ENCODE measurements at places on chromosomes 12 and 14. TPM values are rescaled to one million over a fixed set of nuclear protein-coding genes. Genes with fewer than 3 reads are reported as not detected.
A peak's percentile ranks its signal among the peaks of the same experiment; 100 is the strongest.

PPFIA2 gene
- total RNA-seq, result not detected

- no peaks in the 10 kb centered on the region for H3K36me3 ChIP-seq
- H3K4me3 ChIP-seq, result no peak overlapping the region
- peaks cover 7% of the 10 kb centered on the region for H3K27me3 ChIP-seq
- H3K4me1 ChIP-seq, result no peaks in the 10 kb centered on the region
- no peak for DNase-seq
These were observed 13.0 kb upstream of the P2RX4 start for GRCh38 chr12:121196902-121197301.

GRCh38 chr12:71201136-71201679 lies 43.4 kb upstream of the TSPAN8 start:
- H3K27me3 ChIP-seq, result no peaks in the 10 kb centered on the region
- peaks cover 8% of the 10 kb centered on the region for H3K4me1 ChIP-seq
- H3K4me3 ChIP-seq, result no peak overlapping the region
- H3K36me3 ChIP-seq, result no peaks in the 10 kb centered on the region
- H3K27ac ChIP-seq, result no peak overlapping the region

DNA sequence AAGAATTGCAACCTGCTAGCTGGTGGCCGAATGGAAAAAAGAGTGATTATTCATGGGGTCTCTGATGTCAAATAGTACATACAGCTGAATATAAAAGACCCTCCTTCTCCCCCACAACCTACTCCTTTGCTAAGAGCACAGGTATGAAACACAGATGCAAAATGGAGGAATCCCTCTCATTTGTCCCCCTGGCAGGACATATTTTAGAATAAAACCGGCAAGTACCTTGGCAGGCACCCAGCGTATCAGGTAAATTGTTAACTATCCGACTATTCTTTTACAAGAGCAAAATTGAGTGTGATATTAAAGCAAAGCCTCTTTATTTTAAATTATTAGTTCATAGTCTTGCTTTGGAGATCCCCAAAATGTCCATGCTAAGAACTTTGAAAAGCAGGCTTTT lies 73.7 kb upstream of the USP44 start:
- no peaks in the 10 kb centered on the region for H3K36me3 ChIP-seq
- H3K4me1 ChIP-seq, result peaks cover 14% of the 10 kb centered on the region
- H3K27me3 ChIP-seq, result no peaks in the 10 kb centered on the region
- H3K27ac ChIP-seq, result no peak overlapping the region

- H3K4me3 ChIP-seq, result no peak overlapping the region
- H3K36me3 ChIP-seq, result no peaks in the 10 kb centered on the region
- no peak for DNase-seq
- peaks cover 47% of the 10 kb centered on the region for H3K4me1 ChIP-seq
- no peaks in the 10 kb centered on the region for H3K27me3 ChIP-seq
These were observed 58.6 kb downstream of the ZFP36L1 start for GRCh38 chr14:68734231-68734732.

GRCh38 chr14:52031781-52032180 lies 37.1 kb downstream of the NID2 start:
- no peaks in the 10 kb centered on the region for H3K27me3 ChIP-seq
- H3K27ac ChIP-seq, result no peak overlapping the region
- H3K36me3 ChIP-seq, result no peaks in the 10 kb centered on the region
- H3K4me1 ChIP-seq, result no peaks in the 10 kb centered on the region

DNA sequence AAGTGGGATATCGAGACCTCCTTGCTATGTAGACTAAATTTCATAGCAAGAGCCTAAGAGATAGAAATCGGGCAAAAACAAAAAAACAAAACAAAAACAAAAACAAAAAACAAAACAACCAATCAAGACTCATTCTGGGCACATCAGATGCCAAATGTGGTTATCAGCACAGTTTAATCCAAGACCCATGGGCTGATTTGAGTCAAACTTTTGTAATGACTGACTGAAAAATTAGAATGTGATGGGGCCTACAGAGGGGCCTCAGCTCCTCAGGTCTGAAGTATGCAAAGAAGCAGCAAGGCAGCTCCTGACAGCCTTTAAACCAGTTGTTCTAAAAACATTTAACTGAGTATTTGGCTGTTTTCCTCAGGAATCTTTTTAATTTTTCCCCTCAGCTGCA lies 49.3 kb downstream of the SLC4A8 start:
- no peak overlapping the region for H3K4me3 ChIP-seq
- no peak for DNase-seq
- peaks cover 13% of the 10 kb centered on the region for H3K4me1 ChIP-seq
- no peak overlapping the region for H3K27ac ChIP-seq
- no peaks in the 10 kb centered on the region for H3K27me3 ChIP-seq

DNA sequence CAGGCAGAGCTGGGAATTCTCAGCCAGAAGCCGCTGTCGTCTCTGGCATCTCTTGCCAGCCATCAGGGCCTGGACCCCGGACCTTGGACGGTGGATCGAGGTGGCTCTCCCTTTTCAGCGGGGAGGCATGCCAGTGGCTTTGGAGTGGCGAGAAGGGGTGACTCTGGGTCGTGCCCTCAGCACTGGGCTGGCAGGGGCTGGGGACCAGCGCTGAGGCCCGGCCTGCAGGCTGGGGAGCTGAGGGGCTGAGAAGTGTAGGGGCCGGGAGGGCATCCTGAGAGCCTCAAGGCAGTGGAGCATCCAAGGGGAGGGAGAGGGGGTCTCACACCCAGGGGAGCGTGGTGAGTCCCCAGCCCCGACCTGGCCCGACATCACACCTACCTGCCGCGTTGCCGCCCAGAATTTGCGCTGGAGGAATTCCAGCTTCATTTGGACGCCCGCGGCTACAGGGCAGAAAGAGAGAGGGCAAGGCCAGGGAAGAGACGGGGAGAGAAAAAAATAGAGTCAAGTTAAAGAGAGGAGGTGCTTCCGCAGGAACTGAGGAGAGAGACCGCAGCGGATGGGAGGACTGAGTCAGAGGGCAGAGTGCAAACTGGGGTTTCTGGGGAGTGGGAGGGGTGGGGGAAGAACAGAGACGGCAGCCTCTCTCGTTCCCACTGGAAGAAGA lies 9.0 kb upstream of the LRTM2 start:
- peak overlapping the region; percentile 75 for H3K27ac ChIP-seq
- H3K27me3 ChIP-seq, result no peaks in the 10 kb centered on the region
- H3K4me3 ChIP-seq, result peak overlapping the region; percentile 63
- no peaks in the 10 kb centered on the region for H3K36me3 ChIP-seq
- peak; percentile 75 for DNase-seq

RERG gene
- not detected for total RNA-seq

ADCY4 gene
- total RNA-seq, result not detected

NOS1 gene
- not detected for total RNA-seq

Measured in HepG2 (cell line).